ENCODE measurements at places on chromosomes 6 and 20. TPM values are rescaled to one million over a fixed set of nuclear protein-coding genes. Genes with fewer than 3 reads are reported as not detected.
A peak's percentile ranks its signal among the peaks of the same experiment; 100 is the strongest.

GRCh38 chr6:51029561-51029960 lies 210.9 kb downstream of the TFAP2B start:
- no peak for DNase-seq

GRCh38 chr20:45629496-45630100 lies at the start of gene WFDC10A:
Gene WFDC10A, plus strand, starts transcription at chr20:45629739. Its CDS starts 75 bp downstream, at chr20:45629814.
- no peak for DNase-seq

DNA sequence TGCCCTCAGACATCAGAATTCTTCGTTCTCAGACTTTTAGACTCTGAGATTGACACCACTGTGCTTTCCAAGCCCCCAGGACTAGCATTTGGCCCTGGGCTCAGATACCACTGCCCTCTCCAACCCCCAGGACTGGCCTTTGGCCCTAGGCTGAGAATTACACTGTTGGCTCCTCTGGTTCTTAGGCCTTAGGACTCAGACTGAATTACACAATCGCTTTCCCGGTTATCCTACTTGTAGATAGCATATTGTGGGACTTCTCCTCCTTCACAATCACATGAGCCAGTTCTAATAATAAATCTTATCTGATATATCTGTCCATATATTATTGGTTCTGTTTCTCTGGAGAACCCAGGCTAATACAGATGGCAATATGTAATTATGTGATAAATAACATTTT lies 1725.5 kb downstream of the GRIK2 start:
- DNase-seq: no peak

GRCh38 chr20:60837173-60837770 lies 414.8 kb upstream of the CDH4 start:
- DNase-seq: peak; percentile 27

The SMOC2 gene
- polyA plus RNA-seq: 17.7 TPM

- DNase-seq: no peak
Observed at GRCh38 chr20:34468951-34469350, 47.3 kb upstream of the DYNLRB1 start.

DNA sequence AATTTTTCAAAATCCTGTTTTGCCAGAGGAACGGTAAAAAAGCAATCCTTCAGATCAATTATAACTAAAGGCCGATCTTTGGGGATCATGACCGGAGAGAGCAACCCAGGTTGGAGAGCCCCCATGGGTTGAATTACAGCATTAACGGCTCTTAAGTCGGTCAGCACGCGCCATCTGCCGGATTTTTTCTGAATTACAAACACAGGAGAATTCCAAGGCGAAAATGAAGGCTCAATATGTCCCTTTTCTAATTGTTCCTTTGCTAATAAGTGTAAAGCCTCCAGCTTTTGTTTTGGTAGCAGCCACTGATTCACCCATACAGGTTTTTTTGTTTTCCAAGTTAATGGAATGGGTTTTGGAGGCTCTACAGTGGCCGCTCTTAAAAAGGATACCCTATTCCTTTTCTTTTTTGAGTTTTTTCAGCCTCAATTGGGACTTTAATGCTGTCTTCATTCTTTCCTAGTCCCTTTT lies 16.9 kb upstream of the PTCRA start:
- DNase-seq: peak; percentile 66

The DLK2 gene
- polyA plus RNA-seq: 1.6 TPM

- no peak for DNase-seq
Observed at GRCh38 chr6:35725081-35725708, 11.6 kb upstream of the ARMC12 start.

The ETV7 gene
- 0.13 TPM for polyA plus RNA-seq

DNA sequence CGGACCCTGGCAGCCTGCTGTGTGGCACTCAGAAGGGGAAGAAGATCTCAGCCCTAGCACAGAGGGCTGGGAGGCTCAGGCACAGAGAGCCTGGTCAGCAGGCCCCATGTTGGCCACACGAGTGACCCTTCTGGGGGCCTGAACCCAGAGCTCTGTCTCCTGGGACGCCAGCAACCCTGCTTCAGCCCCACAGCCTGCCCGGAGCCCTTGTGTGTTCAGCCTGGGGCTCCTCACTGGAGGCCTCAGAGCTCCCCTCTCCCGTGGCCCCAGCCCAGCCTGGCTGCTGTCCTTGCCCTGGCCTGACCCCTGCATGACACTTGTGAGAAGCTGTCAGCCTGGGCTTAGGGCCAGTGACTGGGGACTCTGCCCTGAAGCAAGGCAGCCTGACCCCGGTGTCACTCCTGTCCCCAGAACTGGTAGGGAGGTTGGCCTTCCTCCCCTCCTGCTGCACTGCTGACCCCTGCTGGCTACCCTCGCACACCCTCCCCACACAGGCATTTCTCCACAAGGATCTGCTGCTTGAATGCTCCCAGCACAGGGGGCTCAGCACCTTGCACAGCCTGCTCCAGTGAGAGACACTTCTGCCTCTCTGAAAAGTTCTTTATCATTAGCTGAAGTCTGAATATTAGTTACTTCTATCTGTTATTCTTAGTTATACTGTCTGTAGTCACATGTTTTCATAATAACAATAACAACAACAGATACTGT lies 15.4 kb upstream of the IP6K3 start:
- no peak for DNase-seq

- DNase-seq: no peak
Observed at GRCh38 chr6:8279041-8279805, 156.1 kb downstream of the SLC35B3 start.

DNA sequence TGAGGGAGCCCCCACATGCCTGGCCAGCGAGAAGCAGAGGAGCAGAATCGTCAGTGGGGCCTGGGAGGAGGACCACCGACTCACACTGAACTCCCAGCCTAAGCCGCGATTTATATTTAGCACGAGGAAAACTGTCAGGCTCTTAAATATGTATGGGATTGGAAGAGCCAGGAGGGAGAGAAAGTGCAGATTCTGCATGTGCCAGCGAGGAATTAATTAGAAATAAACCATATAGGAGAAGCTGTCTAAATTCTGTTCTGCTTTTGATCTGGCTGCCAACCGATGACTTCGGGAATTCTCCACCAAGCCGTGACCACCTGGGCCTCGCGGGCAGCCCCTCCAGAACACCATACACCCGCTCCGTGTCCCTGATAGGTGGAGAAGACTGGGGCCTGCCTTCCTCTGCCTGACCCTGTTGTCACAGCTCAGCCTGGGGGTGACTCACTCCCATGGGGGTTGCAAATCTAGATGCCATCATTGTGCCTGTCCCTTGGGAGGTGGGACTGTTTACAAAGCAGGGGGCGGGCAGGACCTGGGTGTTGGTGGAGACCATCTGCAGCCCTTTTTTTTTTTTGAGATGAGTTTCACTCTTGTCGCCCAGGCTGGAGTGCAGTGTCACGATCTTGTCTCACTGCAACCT lies 91.1 kb upstream of the PMEPA1 start:
- no peak for DNase-seq

DNA sequence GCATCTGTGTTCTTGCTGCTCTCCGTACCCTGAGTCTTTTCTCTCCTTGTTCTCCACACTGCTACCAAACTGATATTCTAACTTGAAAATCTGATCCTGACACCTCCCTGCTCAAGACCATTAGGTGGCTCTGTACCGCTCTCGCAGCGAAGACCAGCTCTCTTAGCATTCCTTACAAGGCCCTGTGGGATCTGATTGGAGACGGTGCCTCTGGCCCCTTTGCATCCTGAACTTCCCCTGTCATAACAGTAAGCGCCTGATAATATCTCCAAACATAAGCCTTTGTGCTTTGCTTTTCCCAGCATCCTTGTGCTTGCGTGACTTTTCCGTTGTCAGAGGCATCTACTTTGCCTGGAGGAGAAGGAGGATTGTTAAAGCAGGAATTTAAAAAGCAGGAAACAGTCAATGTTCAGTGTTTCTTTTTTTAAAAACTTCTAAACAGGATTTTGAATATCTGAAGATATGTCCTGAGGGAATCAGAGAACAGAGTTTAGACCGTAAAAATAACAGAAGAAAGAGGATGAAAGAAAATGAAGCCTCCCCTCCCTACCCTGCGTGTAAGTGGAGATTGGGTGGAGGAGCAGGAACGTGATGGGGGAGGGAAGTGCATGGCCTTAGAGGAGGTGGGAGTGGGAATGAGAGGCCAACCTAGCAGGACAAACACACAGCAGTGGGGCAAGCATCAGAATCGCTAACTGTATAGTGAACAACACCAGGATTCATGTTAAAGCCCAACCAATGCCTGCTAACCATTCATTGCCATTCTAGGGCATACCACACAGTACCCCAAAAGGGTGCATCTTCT lies 89.2 kb upstream of the STMND1 start:
- peak; percentile 26 for DNase-seq

The RGS17 gene
- polyA plus RNA-seq: 3.6 TPM

The HLA-DRA gene
- 58.4 TPM for polyA plus RNA-seq

The TTK gene
- polyA plus RNA-seq: 21.1 TPM

The WFDC2 gene
- polyA plus RNA-seq: 205 TPM

GRCh38 chr6:29730575-29731126 lies 7.4 kb downstream of the HLA-F start:
- DNase-seq: no peak

The SIRPB1 gene
- 0.18 TPM for polyA plus RNA-seq

GRCh38 chr6:127966616-127967015 lies 65.8 kb upstream of the THEMIS start:
- no peak for DNase-seq

The OLIG3 gene
- polyA plus RNA-seq: not detected

The SIRPD gene
- not detected for polyA plus RNA-seq

The MAS1 gene
- polyA plus RNA-seq: 0.03 TPM

DNA sequence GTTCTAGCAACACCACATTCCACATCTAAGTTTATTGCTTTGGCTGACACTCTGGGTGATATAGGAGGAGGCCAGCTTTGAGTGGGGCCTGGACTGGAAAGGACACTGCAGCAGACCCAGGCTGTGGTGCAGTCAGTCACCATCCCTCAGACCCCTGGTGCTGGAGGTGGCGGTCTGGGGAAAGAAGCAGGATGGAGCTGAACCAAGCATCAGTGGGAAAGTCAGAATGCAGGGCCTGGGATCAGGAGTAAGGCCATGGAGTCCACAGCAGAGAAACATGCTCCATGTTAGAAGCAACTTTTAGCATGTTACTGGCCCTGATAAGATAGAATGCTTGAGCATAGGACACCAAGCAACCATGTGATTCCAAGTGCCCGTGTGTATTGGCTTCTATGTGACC lies 5.9 kb downstream of the HLA-A start:
- DNase-seq: no peak

- DNase-seq: no peak
Observed at GRCh38 chr6:97304701-97305100, 21.7 kb upstream of the MMS22L start.

The ME1 gene
- 2.7 TPM for polyA plus RNA-seq

The CD40 gene
- 5.7 TPM for polyA plus RNA-seq

The ENPP4 gene
- 13.5 TPM for polyA plus RNA-seq

DNA sequence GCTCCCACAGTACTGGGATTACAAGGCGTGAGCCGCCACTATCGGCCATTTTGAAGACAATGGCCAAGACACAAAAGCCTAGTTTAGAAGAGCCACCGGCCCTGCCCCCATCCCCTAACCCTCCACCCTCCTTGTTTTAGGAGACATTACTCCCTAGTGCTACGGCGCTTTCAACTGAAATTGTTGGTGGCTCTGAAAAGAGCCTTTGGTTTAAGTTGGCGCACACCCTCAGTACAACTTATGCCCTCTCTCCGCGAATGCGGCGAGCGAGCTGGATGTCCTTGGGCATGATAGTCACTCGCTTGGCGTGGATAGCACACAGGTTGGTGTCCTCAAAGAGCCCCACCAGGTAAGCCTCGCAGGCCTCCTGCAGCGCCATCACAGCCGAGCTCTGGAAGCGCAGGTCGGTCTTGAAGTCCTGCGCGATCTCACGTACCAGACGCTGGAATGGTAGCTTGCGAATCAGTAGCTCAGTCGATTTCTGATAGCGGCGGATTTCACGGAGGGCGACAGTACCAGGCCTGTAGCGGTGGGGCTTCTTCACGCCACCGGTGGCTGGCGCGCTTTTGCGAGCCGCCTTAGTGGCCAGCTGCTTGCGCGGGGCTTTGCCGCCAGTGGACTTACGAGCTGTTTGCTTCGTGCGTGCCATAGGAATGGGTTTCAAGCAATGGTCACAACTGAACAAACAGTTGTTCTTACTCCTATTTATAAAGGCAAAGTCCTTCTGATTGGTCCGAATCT lies 114.9 kb upstream of the BTN3A2 start:
- DNase-seq: peak; percentile 84

GRCh38 chr6:52326540-52327364 lies 35.2 kb upstream of the PAQR8 start:
- DNase-seq: no peak

- DNase-seq: peak; percentile 84
Observed at GRCh38 chr6:116371120-116371917, 572 bp downstream of the DSE start.

The LRRC73 gene
- polyA plus RNA-seq: 1.6 TPM

DNA sequence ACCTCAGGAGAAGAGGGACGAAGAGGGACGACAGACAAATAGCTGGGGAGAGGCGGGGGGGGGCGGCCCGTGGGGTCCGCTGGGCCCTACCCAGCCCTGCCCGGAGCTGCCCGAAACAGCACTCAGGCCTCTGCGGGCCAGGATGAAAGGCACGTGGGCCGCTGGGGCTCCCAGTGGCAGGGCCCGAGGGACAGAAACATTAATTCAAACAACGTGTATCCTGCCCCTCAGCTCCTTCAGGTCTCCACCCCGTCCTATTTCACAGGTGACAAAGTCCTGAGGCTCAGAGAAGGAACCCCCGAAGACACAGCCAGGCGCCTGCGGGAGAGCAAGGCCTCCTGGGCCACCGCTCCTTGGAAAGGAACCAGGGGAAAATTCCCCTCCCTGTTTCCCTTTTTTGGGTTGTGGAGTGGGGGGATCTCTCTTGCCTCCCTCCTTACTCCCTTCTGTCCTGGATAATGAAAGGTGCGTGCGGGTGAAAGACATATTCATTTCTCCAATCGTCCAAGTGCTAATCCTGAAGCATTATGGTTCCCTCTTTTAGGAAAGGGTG lies 93.3 kb downstream of the RNASET2 start:
- DNase-seq: no peak

GRCh38 chr6:146791930-146792329 lies 193.2 kb downstream of the ADGB start:
- DNase-seq: no peak

GRCh38 chr6:117574198-117574597 lies 28.1 kb downstream of the GOPC start:
- DNase-seq: no peak

DNA sequence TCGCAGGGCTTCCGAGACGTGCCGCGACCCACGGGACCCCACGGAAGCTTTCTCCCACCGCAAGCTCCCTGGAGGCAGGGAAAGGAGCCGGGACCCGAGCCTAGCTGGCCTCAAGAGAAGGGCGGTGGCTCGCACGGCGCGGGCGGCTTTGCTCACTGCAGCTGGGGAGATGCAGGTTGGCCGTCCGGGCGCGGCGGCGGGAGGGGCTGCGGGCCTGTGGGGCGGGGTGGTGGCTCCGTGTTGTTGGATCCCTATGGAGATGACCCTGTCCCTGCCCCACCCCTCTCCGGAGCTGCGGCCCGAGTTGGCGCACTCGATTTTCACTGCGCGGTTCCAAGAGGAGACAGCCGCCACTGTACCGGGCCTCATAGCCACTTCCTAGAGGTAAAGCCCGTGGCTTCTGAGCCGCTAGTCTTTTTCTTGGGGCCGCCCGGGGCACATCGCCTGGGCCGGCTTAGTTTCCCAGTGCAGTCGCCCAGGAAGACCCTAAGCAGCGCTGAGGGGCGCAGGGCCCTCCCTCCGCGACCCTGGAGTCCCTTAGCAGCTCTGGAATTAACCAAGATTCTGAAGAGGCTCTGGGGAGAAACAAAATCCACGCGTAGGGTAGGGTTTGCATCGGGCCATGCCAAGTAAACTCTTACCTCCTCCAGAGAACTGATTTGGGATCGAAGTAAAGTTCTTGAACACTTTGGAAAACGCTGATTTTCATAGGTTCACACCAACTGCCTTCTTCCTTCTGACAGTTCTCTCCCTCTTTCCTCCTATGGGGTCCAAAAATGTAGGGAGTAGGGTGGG lies at the start of gene ECT2L:
Gene ECT2L (plus strand): TSS at position 279 of the 795 bp plus-strand sequence. CDS start 17,188 bp downstream, outside the sequence.
- peak; percentile 65 for DNase-seq
